ENCODE measurements at places on chromosomes 2 and 18.

DNA sequence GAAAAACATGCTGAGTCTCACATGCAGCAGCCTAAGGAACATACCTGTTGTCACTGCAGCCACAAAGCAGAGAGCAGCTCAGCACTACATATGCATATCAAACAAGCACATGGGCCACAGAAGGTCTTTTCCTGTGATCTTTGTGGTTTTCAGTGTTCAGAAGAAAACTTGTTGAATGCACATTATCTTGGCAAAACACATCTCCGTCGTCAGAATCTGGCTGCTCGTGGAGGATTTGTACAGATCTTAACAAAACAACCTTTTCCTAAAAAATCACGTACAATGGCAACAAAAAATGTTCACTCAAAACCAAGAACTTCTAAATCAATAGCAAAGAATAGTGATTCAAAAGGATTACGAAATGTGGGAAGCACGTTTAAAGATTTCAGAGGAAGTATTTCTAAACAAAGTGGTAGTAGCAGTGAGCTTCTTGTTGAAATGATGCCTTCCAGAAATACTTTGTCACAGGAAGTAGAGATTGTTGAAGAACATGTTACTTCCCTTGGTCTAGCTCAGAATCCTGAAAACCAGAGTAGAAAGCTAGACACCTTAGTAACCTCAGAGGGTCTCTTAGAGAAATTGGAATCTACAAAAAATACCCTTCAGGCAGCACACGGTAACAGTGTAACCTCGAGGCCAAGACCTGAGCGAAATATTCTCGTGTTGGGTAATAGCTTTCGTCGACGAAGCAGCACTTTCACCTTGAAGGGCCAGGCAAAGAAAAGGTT lies 34.1 kb downstream of the ZNF407 start:
- DNase-seq: no peak

DNA sequence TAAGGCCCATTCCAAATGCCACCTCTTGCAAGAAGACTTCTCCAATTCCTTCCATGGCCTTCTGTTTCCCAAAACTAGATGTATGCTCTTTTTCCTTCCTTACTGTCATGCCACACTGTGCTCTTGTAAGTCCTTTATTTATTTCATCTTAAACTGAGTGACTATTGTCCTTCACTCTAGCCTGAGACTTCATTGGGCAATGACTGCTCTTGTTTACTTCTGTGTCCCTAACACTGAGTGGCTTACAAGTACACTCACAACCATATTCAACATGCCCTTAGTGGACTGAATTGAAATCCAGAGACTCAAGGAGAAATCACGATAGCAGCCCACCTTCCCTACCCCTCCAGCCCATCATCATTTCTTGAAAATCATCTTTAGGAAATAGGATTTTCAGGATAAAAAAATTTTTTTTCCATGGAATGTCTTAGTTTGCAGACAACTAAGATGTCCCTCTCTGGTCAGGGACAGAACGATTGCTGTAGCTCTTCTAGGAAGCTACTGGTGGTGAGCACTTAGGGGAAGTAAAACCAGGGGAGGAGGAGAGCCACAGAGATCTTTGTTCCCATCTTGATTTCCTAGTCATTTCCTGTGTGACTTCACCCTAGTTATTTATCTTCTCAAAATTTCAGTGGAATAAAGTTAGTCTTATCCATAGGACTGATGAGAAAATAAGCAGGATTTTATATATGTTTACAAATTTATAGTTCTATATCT lies 80.7 kb downstream of the CYRIA start:
- DNase-seq: no peak

DNA sequence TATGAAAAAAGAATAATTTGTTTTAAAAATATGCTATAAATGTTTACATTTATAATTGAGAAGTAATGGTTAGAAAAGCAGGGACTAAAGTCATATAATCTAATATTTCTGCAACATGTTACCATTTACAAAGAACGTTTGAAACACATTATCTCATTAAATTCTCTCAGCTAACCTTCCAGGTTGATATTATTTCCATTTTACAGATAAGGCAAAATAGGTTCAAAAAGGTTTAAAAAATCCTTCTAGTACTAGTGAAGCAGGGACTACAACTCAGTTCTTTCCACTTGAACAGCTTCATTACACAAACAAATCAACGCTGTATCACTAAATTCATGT lies 875 bp downstream of the FASTKD1 start:
- no peak for DNase-seq

- no peak for DNase-seq
Observed at GRCh38 chr18:59048378-59048777, 91.3 kb upstream of the SEC11C start.

GRCh38 chr2:187442378-187442777 lies 5.7 kb downstream of the CALCRL start:
- peak; percentile 24 for DNase-seq

DNA sequence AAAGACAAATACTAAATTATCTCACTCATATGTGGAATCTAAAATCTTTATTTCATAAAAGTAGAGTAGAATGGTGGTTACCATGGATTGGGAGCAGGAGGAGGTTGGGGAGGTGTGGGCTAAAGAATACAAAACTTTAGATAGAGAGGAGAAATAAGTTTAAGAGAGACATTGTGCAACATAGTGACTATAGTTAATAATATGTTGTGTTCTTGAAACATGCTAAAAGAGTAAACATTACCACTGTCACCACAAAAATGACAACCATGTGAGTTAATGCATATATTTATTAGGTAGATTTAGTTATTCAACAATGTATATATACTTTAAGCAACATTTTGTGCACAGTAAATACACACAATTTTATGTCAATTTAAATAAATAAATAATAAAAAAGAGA lies 128.5 kb upstream of the COL3A1 start:
- no peak for DNase-seq

GRCh38 chr2:238818561-238818960 lies 29.3 kb upstream of the TWIST2 start:
- DNase-seq: no peak

- peak; percentile 73 for DNase-seq
Observed at GRCh38 chr2:45814951-45815621, 163.6 kb downstream of the PRKCE start.

DNA sequence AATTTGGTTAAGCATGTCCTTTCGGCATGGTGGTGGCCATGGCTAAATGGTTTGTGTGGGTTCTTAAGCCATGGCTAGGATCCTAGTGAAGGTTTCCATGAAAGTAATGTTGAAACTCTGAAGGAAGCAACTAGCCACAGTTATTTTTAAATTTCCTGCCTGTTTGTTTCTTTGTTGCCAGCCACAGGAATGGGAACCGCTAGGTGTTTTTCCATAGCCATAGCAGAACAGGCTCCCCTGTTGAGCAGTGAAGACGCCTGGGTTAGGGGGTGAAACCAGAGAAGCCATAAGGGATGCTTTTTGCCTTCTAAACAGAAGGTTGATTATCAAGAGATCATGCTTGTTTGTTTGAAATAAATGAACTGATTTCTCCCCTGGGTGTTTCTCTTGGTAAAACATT lies 60.1 kb upstream of the CHMP1B start:
- DNase-seq: no peak
